ENCODE measurements at places on chromosomes 13 and 19. TPM values are rescaled to one million over a fixed set of nuclear protein-coding genes. Genes with fewer than 3 reads are reported as not detected.

DNA sequence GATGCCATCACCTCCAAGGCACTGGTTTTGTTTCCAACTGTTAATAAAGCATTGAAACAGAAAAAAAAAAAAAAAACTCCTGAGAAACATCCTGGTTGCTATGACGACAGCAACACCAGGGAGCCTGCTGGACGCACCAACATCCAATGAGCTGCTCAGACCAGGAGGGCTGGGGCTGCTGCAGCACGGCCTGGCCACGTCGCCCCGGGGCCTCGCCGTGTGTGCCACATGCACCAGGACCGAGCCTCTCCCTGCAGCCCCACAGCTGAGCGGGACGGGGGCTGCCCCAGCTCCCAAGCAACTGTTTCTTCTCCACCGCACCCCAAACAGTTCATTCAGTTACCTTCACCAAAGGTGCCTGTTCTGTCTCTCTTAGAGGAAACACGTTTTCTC, 54.5 kb downstream of the RASA3 start:
- H3K36me3 ChIP-seq = peaks cover 11% of the 10 kb centered on the region
- H3K27me3 ChIP-seq = no peaks in the 10 kb centered on the region
- H3K4me3 ChIP-seq = peak overlapping the region; percentile 33
- no peak for DNase-seq
- peaks cover 41% of the 10 kb centered on the region for H3K4me1 ChIP-seq

DNA sequence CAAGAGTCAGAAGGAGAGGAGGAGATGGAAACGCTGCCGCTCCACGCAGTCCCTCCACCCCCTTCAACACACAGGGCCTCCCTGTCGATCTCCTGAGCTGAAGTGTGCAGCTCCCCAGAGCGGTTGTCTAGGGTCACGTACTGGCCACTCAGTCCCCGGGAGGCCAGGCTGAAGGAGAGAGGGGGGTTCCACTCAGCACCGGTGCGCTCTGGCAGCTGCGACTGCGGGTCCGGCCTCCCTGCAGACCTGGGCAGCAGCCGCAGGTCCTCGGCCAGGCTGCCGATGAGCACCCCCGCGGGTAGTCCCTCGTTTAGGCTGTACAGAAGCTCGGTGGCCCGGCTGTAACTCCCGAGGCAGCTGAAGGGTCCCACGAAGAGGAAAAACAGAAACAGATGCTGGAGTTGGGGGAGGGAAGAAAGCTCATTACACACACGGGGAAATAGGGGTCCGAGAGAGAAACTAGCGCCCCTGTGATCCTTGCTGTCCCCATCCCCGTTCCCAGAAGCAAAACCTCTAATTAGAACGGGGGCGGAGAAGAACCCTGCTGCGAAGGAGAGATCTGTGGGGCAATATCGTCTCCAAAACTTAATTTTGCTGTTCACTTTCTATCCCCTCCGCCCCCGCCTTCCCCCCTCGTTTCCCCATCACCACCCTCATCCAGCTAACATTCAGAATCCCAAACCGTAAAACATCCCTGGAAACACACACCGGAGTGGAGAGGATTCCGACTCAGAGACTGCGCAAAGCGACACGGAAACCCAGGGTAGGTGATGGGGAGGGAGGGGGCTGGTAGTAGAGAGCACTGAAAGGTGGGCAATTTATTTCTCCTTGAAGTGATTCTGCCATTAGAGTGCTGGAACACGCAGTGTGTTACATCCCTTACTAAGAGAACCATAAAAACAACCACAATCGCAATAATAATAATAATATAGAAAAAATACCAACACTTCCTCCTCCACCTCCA, 1.8 kb downstream of the PCDH20 start:
- H3K27me3 ChIP-seq = peaks cover 56% of the 10 kb centered on the region
- no peaks in the 10 kb centered on the region for H3K36me3 ChIP-seq
- DNase-seq = no peak
- peak overlapping the region; percentile 80 for H3K4me3 ChIP-seq
- H3K27ac ChIP-seq = no peak overlapping the region

The PDE4A gene
- 12.7 TPM for total RNA-seq

- H3K4me1 ChIP-seq = no peaks in the 10 kb centered on the region
- peaks cover 23% of the 10 kb centered on the region for H3K27me3 ChIP-seq
- no peak overlapping the region for H3K27ac ChIP-seq
- no peak for DNase-seq
- no peak overlapping the region for H3K4me3 ChIP-seq
These were observed 247.4 kb downstream of the OXGR1 start for GRCh38 chr13:96746886-96747285.

GRCh38 chr19:16366433-16367260, 42.0 kb downstream of the KLF2 start:
- H3K4me3 ChIP-seq = no peak overlapping the region
- H3K27me3 ChIP-seq = no peaks in the 10 kb centered on the region
- DNase-seq = no peak

GRCh38 chr13:109869312-109870237, 83.2 kb upstream of the IRS2 start:
- peaks cover 10% of the 10 kb centered on the region for H3K27me3 ChIP-seq
- H3K4me1 ChIP-seq = peaks cover under 1% of the 10 kb centered on the region
- no peak for DNase-seq
- H3K4me3 ChIP-seq = no peak overlapping the region
- H3K36me3 ChIP-seq = no peaks in the 10 kb centered on the region
- H3K27ac ChIP-seq = no peak overlapping the region

The ATP4A gene
- not detected for total RNA-seq

DNA sequence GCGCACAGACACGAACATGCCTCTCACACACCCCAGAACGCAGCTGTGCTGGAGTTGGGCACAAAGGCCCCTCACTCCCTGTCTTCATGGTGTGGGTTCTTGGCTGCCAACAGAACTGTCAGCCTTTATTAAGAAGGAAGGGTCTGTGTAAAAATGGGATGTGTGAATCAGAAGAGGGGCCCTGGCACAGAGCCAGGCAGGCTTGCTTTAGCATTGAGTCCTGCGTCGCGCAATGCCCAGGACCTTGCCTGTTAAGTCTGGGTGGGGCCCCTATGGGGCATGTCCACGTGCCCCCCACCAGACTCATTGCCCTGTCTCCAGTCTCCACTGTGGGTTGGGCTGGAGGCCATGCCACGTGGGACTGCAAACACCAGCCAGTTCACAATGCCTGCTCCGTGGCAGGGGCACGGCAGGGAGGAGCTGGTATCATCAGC, 84.8 kb downstream of the SLC7A1 start:
- peaks cover 46% of the 10 kb centered on the region for H3K4me1 ChIP-seq
- H3K36me3 ChIP-seq = peaks cover 28% of the 10 kb centered on the region
- H3K27me3 ChIP-seq = no peaks in the 10 kb centered on the region
- no peak overlapping the region for H3K4me3 ChIP-seq

The ERICH4 gene
- not detected for total RNA-seq

- H3K4me3 ChIP-seq = peak overlapping the region; percentile 87
- peak overlapping the region; percentile 90 for H3K27ac ChIP-seq
- H3K27me3 ChIP-seq = no peaks in the 10 kb centered on the region
- no peak for DNase-seq
These were observed 753 bp downstream of the ZNF235 start for GRCh38 chr19:44303976-44304568.

DNA sequence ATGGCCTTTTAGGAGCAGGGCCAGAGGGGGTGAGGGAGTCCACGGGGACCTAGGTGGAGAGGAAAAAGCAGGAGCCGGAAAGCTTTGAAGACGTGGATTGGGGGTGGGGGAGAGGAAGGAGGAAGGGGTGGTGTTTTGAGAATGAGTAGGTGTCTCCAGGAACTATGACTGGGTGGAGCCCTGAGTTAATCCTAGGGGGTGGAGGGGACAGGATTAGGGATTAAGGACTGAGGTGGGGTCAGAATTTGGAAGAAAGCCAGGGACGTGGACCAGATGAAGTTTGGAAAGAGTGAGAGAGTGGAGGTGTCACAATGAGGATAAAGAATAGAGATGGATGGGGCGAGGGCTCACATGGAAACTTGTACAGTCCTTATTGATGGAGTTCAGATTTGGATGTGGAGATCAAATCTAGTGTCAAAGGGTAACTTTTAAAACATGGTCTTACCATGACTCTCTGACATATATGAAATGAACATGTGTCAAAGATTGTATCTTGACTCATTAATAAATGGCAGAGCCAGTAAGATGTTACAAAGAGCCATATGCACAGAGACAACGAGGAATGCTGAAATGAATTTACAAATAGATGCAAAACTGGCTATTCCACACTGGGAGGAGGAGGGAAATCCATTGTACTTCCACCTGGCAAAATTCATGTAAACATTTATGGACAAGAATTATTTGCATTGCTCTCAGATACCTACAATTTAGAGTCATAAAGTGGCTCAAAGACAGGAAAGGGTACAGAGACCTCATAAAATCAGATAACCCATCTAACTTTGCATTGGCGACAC, 1.7 kb upstream of the KLK13 start:
- H3K4me3 ChIP-seq = no peak overlapping the region
- no peaks in the 10 kb centered on the region for H3K36me3 ChIP-seq
- H3K4me1 ChIP-seq = no peaks in the 10 kb centered on the region
- no peak for DNase-seq

The ZNF805 gene
- total RNA-seq = 23.7 TPM

The KIR3DL1 gene
- total RNA-seq = not detected

- peaks cover 3% of the 10 kb centered on the region for H3K36me3 ChIP-seq
- no peak for DNase-seq
- H3K27ac ChIP-seq = peak overlapping the region; percentile 93
- H3K27me3 ChIP-seq = no peaks in the 10 kb centered on the region
- H3K4me1 ChIP-seq = peaks cover 83% of the 10 kb centered on the region
These were observed 22.2 kb downstream of the RASA3 start for GRCh38 chr13:114110091-114110829.

GRCh38 chr13:45068036-45069001, 52.0 kb upstream of the GTF2F2 start:
- H3K27ac ChIP-seq = no peak overlapping the region
- H3K4me3 ChIP-seq = no peak overlapping the region
- H3K27me3 ChIP-seq = peaks cover 28% of the 10 kb centered on the region
- DNase-seq = no peak
- no peaks in the 10 kb centered on the region for H3K36me3 ChIP-seq

The KLK12 gene
- total RNA-seq = not detected

DNA sequence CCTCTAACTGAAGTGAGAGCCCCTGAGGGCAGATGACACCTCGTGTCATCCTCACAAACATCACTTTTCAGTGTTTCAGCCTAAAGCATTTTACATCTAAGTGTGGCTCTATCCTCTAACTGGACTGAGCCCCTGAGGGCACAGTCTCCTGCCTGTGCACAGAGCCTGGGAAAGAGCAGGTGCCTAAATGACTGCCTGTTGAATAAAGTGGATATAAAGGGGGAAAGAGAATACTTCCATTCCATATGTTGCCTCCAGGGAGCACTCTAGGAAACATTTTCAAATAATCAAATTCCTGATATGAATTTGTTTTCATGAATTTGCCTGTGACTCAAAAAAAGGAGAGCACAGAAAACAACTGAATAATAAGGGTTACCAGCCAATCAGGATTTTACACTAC, 32.2 kb downstream of the CNMD start:
- H3K4me1 ChIP-seq = no peaks in the 10 kb centered on the region
- no peak overlapping the region for H3K27ac ChIP-seq
- no peak for DNase-seq
- H3K4me3 ChIP-seq = no peak overlapping the region
- H3K27me3 ChIP-seq = no peaks in the 10 kb centered on the region

- no peak overlapping the region for H3K27ac ChIP-seq
- DNase-seq = no peak
- H3K36me3 ChIP-seq = no peaks in the 10 kb centered on the region
- peaks cover 18% of the 10 kb centered on the region for H3K4me1 ChIP-seq
These were observed 109.5 kb downstream of the DNAJC15 start for GRCh38 chr13:43132911-43133310.

The OR7C1 gene
- not detected for total RNA-seq

- no peaks in the 10 kb centered on the region for H3K27me3 ChIP-seq
- no peak for DNase-seq
- peaks cover 6% of the 10 kb centered on the region for H3K4me1 ChIP-seq
- H3K4me3 ChIP-seq = no peak overlapping the region
- H3K36me3 ChIP-seq = no peaks in the 10 kb centered on the region
These were observed 407.8 kb downstream of the LIG4 start for GRCh38 chr13:107807306-107808073.

The FBN3 gene
- 0.42 TPM for total RNA-seq

DNA sequence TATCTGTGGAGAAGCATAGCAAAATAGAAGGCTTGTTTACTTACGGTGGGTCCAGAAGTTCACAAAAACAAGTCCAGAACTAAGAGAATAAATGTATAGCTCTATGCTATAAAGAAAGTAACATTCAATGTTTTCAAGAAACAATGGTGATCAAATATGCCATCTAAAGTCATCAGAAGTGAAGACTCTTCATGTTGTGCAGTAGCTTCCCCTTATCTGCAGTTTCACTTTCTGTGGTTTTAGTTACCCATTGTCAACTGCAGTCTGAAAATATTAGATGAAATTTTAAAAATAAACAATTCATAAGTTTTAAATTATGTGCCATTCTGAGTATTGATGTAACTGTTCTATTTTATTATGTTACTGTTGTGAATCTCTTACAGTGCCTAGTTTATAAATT, 72.5 kb downstream of the EDNRB start:
- H3K36me3 ChIP-seq = no peaks in the 10 kb centered on the region
- H3K4me3 ChIP-seq = no peak overlapping the region
- DNase-seq = no peak
- H3K27me3 ChIP-seq = no peaks in the 10 kb centered on the region
- no peak overlapping the region for H3K27ac ChIP-seq
- H3K4me1 ChIP-seq = no peaks in the 10 kb centered on the region

GRCh38 chr13:62387647-62388046, 972.0 kb upstream of the PCDH20 start:
- no peaks in the 10 kb centered on the region for H3K36me3 ChIP-seq
- no peak for DNase-seq
- peak overlapping the region; percentile 54 for H3K4me3 ChIP-seq
- H3K27ac ChIP-seq = no peak overlapping the region
- H3K4me1 ChIP-seq = peaks cover 5% of the 10 kb centered on the region

DNA sequence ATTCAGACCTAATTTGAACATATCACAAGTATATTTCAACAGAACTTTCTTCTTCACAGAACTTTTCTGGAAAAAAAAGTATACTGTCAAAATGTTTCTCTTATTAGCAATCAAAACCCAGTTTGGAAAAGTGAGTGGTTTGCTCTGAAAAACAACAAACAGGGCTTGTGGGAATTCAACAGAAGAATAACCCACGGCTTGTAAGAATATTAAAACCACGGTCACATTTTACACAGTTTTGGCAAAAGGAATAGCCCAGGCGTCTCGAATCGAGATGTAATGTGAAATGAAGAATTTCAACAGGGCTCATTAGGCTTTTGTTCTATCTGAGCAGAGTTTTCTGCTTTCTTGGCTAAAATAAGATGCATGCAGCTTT, 70.7 kb downstream of the COL4A2 start:
- H3K4me3 ChIP-seq = no peak overlapping the region
- DNase-seq = no peak
- peaks cover 88% of the 10 kb centered on the region for H3K4me1 ChIP-seq
- H3K36me3 ChIP-seq = peaks cover 20% of the 10 kb centered on the region

The NLRP4 gene
- not detected for total RNA-seq

The SULT2B1 gene
- total RNA-seq = not detected

GRCh38 chr19:54262066-54262465, 5.0 kb upstream of the LILRB5 start:
- H3K4me1 ChIP-seq = no peaks in the 10 kb centered on the region
- no peak for DNase-seq
- no peaks in the 10 kb centered on the region for H3K36me3 ChIP-seq
- H3K27me3 ChIP-seq = peaks cover 2% of the 10 kb centered on the region

- no peaks in the 10 kb centered on the region for H3K27me3 ChIP-seq
- H3K36me3 ChIP-seq = peaks cover 16% of the 10 kb centered on the region
- no peaks in the 10 kb centered on the region for H3K4me1 ChIP-seq
- H3K4me3 ChIP-seq = no peak overlapping the region
- H3K27ac ChIP-seq = no peak overlapping the region
These were observed 16.9 kb downstream of the TMEM150B start for GRCh38 chr19:55308281-55308680.

- peaks cover 37% of the 10 kb centered on the region for H3K36me3 ChIP-seq
- peaks cover 31% of the 10 kb centered on the region for H3K27me3 ChIP-seq
- peaks cover 50% of the 10 kb centered on the region for H3K4me1 ChIP-seq
- no peak for DNase-seq
- peak overlapping the region; percentile 53 for H3K4me3 ChIP-seq
These were observed 31.4 kb downstream of the NFIX start for GRCh38 chr19:13026462-13027370.
